SHP77 (cell line): ENCODE measurements at places on chromosomes 11 and 22.

- DNase-seq = no peak
These were observed 334.7 kb upstream of the NARS2 start for GRCh38 chr11:78909386-78909785.

GRCh38 chr11:92662601-92663360, 306.7 kb upstream of the MTNR1B start:
- DNase-seq = no peak

- DNase-seq = no peak
These were observed 59.3 kb downstream of the GGTLC2 start for GRCh38 chr22:22703715-22704114.

GRCh38 chr11:75276186-75276585, 35.6 kb downstream of the TPBGL start:
- DNase-seq = no peak

DNA sequence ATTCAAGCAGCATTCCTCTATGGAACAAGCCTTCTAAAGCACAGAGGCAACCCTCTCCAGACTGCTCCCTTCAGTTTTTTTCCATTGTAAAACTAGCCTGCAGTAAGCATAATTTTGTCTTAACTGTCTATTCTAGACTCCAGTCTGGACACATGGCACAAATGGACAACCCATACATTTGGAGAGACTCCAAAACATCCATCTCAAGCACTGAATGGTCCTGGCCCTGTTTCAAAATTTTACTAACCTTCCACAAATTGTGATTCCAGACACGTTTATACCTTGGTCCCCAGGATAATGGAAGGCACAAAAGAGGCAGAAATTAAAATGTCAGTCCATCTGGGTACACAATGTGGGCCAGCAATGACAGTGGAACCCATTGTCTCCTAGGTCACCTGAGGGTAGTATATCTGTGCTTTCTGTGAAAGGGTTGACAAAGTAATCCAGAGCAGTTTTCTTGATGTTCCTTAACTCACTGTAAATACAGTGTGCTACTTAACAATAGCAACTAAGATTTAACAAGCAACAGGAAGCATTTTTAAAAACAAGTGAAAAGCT, 16.2 kb upstream of the SESN3 start:
- DNase-seq = no peak

- DNase-seq = no peak
These were observed 60.2 kb downstream of the ENDOD1 start for GRCh38 chr11:95149651-95150364.

DNA sequence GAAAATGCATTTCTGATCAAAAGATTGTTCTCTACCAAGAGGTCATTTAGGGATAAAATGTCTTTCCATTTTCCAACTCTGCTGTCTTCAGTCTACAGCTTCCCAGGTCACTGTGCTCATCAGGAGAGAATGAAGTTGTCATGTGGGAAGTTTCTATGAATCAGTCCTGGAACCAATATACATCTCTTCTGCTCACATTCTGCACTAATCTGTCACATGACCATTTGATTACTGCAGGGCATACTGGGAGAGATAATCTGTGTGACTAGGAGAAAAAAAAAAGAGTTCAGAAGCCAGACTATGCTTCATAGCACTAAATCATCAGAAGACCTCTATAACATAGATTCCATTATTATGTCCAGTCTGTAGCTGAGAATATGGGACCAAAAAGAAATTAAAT, 611.5 kb downstream of the KCNA4 start:
- no peak for DNase-seq

GRCh38 chr22:40443732-40444131, 73.3 kb downstream of the SGSM3 start:
- DNase-seq = no peak

GRCh38 chr11:88188251-88188931, 13.1 kb upstream of the RAB38 start:
- DNase-seq = no peak

DNA sequence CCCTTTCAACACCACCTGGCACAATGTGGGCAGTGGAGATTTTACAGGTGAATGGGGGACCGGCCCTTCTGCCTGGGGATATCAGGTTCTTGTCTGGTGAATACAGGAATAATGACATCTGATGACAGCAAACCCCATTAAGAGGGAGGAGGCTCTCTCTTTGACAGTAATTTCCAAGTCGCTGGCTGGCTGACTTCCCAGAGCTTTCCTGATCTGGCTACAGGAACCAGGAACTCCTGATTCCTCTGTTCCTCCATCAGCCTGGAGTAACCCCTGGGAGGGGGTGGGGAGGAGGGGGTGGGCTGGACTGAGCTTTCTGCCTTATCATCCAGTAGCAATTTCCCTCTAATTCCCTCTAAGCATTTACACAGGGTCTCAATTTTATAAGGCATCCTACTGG, 3.7 kb upstream of the MIEF1 start:
- no peak for DNase-seq

DNA sequence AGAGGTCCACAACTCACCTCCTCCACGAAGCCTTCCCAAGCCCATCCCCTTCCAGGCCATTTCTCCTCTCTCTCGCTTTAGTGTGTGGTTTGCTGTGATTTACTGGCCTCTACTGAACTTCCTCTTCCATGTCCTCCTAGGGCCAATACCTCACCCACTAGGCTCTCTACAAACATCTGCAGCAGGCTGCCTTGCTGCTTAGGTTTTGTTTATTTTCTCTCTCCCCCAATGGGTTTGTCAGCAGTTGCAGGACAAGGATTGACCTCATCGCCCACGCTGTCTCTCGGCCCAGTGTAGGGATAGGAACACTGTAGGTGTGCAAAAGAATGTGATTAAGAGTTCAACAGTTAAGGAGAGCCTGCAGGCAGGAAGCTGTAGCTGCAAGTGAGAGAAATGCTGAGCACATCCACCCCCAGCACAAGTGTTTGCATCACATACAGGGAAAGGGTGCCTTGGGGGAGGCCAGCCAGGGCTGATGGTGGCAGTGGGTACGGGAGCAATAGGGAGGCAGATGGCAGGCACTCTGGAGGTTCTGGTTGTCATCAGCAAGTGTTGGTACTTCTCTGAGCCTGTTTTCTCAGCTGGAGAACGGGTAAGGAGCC, 1.4 kb downstream of the PC start:
- DNase-seq = no peak

DNA sequence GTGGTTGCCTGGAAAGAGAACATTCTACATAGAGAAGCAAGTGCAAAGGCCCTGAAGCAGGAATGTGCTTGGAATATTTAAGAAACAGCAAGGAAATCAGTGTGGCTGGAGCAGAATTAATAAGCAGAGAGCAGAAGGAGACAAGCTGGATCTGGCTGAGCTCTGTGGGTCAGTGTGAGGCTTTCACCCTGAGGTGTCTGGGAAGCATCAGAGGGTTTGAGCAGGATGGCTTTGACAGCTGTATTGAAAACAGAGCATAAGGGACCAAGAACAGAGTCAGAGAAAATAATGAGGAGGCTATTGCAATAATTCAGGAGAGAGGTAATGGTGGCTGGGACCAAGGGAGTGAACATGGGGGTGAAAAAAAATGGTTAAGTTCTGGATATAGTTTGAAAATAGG, 199.6 kb downstream of the NXPE2 start:
- DNase-seq = no peak
